CD4-positive, alpha-beta T cell treated with Interleukin-17A for 4 hours (primary cell): ENCODE measurements at places on chromosomes 3 and 15.

- no peak for DNase-seq
Observed at GRCh38 chr3:132006605-132007204, 28.1 kb downstream of the CPNE4 start.

- DNase-seq, result peak; percentile 32
Observed at GRCh38 chr3:141529717-141530414, 43.0 kb downstream of the RASA2 start.

DNA sequence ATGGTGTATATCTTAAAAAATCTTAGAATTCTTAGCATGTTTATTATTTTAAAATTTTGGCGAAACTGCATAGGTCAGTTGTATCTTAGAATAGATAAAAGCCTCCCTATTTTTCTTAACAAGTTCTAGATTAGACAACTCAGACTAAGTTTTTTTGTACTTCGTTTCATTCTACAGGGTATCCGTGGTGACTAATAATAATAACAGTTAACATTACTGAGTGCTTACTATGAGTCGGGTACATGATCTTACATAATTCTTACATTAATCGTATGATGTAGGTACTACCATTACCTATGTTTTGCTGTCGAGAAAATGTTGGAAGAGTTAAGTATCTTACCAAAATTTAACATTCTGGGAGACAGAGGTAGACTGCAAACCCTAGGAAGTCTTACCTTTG, 60.7 kb downstream of the UBE2E2 start:
- DNase-seq, result no peak

- DNase-seq, result peak; percentile 58
Observed at GRCh38 chr3:130894130-130894985, 474 bp downstream of the ATP2C1 start.

- no peak for DNase-seq
Observed at GRCh38 chr3:47186285-47186684, 22.4 kb upstream of the SETD2 start.

DNA sequence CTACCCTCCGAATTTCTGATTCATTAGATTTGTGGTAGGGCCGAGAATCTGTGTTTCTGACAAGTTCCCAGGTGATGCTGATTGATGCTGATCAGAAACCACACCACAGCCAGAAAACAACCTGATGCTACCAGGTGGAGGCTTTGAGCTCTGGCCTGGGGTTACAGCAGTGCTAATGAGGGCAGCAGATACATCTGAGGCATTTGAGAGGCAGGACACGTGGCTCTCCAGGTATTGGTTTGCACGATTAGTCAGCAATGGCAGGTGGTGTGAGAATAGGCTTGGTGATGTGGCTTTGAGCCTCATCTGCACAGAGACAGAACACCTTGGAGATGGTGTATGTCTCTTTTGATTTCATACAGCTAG, 78.8 kb upstream of the THBS1 start:
- no peak for DNase-seq

DNA sequence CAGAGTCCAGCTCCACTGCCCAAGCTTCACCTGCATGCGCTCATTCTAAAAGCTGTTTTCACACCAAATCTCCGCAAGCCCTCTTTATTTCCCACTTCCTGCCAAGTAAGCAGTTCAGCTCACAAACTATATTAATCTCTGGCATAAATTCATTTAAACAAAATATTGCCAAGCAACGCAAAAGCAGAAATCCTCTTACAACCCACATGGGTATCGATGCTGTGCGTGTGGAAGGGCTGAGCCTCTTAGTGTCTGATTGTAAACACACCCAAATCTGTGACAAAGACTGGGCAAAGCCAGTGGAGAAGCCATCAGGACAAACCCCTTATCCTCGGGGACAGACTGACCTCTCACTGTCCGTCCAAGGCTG, 124.3 kb upstream of the ATP2B2 start:
- DNase-seq, result no peak

DNA sequence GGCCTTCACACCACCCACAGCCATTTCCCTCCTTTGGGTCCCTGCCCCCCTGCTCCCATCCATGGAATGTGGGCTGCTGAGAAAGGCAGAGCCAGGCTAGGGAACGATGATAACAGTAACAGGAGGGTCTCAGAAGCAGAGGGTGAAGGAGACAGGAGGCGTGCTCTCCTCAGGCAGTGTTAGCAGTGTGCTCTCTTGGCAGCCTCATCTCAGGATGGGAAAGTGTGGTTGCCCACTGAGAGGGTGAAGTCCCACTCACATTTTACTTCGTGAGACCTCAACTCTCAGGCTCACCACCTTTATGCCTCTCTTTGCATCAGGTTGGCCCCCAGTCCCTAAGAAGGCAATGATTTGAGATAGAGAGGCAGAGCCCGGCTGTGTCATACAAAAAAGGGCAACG, 24.5 kb downstream of the TIGIT start:
- no peak for DNase-seq

- no peak for DNase-seq
Observed at GRCh38 chr3:55007971-55008370, 80.1 kb upstream of the LRTM1 start.

GRCh38 chr3:15319575-15319974, 12.8 kb downstream of the SH3BP5 start:
- DNase-seq, result no peak

- no peak for DNase-seq
Observed at GRCh38 chr3:128575777-128576176, 74.8 kb downstream of the RPN1 start.

- no peak for DNase-seq
Observed at GRCh38 chr15:80550219-80550907, 144.7 kb upstream of the ABHD17C start.

DNA sequence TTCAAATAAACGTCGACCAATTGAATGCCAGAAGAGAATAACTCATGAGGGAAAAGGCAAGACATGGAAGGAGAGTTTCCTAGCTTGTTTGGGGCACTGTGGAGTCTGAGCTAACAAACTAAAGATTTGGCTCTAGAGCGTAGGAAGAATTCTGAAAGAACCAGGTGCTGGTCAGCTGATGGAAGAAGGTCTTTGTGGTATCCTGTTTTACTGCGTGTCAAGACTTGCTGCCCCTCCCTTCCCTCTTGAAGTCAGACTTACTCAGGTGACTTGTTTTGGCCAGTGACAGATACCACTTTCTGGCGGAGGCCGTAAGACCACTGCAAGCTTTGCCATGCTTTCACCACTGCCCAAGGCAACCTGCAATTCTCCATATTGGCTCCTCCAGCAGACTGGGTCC, 673 bp upstream of the HCLS1 start:
- DNase-seq, result no peak

- no peak for DNase-seq
Observed at GRCh38 chr15:87986776-87987175, 269.8 kb downstream of the NTRK3 start.

DNA sequence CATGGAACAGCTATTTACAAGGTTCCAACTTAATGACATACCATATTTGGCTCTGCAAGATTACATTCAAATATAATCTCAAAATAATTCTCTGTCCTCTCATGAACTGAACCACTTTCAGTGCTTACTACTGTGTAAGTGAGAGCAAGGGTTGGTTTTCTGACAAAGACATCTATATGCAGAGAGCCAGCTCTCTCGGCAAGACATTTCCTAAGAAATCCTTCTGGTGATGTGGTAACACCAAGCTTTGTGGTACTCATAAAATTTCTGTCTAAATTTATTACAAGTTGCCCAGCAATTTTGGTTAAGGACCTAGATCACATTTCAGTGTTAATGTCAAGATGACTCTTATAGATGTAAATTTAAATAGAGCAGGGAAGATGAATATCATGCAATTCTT, 184.9 kb downstream of the GAP43 start:
- DNase-seq, result no peak

- DNase-seq, result no peak
Observed at GRCh38 chr15:46708226-46708625, 1009.1 kb upstream of the SEMA6D start.

GRCh38 chr3:110767838-110768237, 303.8 kb upstream of the NECTIN3 start:
- DNase-seq, result no peak

GRCh38 chr15:92904722-92905571, 4.8 kb downstream of the CHD2 start:
- no peak for DNase-seq

DNA sequence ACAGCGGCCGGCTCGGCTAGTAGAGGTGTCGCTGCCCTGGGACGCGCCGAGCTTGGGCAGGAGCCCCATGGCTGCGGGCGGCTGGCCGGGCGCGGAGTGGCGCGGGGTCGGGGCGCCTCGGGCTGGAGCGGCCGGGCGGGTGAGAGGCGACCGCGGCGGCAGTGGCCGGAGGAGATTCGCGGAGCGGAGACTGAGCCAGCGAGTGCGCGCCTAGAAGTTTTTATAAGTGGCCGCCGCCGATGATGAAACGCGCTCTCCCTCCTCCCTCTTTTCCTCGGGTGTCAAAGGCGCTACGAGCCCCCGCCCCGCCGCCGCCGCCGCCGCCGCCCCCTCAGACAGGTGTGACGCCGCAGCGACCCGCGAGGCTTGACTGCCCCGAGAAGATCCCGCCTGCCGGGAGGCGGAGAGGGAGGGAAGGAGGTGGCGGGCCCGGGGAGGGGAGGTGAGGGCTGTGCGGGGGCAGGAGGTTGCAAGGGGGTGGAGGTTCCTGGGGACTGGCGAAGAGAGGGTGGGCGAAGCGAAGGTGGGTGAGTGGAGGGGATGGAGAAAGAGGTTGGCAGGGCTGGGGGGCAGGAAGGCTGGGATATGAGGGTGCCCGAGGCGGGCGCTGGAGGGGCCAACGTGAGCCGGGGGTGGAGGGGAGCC, at the start of gene SLCO2A1:
Gene SLCO2A1, minus strand, starts transcription at position 192 of the 645 bp plus-strand sequence. Its CDS starts 123 bp downstream, at position 69.
- no peak for DNase-seq

DNA sequence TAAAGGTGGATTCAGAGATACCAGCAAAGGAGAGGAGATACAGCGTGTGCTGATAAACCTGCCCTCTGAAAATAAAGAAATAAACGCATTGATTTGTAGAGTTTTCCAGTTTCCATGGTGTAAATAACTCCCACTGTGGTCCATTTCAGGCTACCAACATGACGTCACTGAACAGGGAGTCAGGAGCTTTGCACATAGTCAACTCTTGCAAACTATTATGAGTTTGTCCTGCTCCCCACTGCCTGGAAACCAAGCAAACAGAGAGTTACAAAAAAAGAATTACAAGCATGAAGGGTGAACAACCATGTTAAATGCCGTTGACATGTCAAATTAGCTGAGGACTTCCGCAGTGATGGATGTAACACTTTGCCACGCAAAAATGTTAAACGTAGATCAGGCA, 70.4 kb upstream of the GATA2 start:
- no peak for DNase-seq

DNA sequence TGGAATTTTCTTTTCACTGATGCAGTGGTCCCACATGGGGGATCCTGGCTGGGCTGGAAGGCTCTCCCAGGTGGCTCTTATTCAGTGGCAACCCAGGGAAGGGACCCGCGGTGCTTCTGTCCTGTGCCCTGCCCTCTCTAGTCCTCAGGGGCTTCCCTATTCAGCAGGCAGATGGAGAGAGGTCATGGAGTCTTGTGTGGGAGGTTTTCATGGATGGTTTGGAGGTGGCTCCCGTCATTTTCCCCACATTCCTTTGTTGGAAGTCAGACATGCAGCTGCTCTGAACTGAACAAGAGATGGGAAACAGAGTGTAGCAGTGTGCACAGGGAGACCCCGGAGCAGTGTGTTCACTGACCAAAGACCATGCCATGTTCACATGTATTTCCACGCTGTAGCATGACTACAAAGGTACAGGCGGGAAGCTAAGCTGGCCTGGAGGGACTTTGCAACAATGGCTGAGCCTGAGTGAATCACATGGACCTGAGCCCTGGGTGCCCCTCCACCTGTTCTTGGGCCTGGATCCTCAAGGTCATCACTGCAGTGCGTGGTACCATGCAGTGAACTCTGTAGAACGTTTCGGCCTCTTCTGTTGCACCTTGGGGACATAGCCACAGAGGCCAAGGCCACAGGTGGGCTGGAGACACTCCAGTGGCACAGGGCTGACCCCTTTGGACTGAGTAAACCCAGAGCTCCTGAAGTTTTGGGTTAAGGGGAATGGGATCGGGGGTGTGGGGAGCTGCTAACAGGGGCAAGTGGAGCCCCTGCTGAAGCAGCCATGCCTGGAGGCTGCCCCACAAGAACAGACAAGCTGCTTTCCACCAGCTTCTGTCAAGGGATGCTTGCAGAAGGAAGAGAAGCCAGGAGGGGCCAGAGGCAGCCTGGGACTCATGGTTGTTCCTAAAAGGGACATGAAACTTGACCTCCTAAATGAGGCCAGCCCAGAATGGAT, 123.0 kb downstream of the ASB7 start:
- no peak for DNase-seq

GRCh38 chr3:25023876-25024275, 404.2 kb upstream of the RARB start:
- DNase-seq, result no peak

- DNase-seq, result no peak
Observed at GRCh38 chr3:178856804-178857203, 214.8 kb downstream of the ZMAT3 start.

DNA sequence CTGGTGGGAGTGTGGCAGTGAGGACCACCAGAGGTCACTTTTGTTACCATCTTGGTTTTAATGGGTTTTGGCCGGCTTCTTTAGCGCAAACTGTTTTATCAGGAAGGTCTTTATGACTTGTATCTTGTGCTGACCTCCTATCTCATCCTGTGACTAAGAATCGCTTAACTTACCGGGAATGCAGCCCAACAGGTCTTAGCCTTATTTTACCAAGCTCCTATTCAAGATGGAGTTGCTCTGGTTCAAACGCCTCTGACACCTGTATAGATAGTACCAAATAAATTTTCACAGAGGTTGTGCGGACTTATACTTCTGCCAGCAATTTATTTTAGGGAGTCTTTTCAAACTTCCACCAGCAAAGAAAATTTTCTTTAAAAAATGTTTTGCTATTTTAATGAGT, 13.6 kb upstream of the SLCO3A1 start:
- DNase-seq, result no peak

GRCh38 chr3:27507515-27508266, 23.5 kb upstream of the SLC4A7 start:
- no peak for DNase-seq

GRCh38 chr3:124202754-124203153, 210.8 kb upstream of the ROPN1 start:
- DNase-seq, result no peak

GRCh38 chr3:69738859-69739203, 433 bp upstream of the MITF start:
- no peak for DNase-seq

- no peak for DNase-seq
Observed at GRCh38 chr3:43178891-43179366, 73.0 kb upstream of the POMGNT2 start.

DNA sequence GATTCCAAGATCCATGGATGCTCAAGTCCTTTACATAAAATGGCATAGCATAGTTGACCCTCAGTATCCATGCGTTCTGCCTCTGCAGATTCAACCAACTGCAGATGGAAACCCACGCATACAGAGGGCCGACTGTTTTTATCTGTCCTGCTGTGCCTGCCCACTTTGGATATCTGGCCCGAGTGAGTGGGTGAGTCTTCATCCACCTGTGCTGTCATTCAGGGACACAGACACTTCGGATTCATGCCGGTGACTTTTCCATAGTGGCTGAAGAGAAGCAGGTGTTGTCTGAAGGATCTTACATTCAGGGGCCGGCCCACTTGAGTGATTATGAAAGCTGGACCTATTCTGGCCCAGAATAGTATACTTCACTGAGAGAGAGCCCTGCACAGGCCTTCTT, 85.1 kb downstream of the RYR3 start:
- DNase-seq, result no peak
